Cortex of kidney (tissue), 1 donor: ENCODE measurements at places on chromosomes 5 and 9.

- DNase-seq, result no peak
Observed at GRCh38 chr5:73902327-73903051, 276.5 kb downstream of the ARHGEF28 start.

DNA sequence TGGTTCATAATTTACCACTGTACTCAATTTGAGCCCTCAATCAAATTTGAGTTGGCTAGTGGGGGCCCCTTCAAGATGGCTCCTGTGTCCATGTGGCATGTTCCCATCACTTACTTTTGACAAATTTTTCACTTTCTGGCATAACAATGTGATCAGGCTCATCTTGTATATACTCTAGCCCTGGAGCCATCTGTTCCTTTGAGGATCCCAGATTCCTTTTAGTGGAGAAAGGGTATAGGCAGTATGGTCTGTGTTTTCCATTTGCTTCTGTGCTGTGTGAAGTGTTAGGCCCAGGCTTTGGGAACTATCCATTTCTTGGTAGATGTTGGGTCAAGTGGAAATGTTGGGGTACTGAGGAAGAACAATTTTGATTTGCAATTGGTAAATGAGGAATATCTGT, 45.7 kb downstream of the SH3GL2 start:
- DNase-seq, result no peak

- DNase-seq, result no peak
Observed at GRCh38 chr5:92421942-92422341, 1038.8 kb upstream of the ARRDC3 start.

- DNase-seq, result no peak
Observed at GRCh38 chr9:127873223-127873691, 4.2 kb downstream of the AK1 start.

DNA sequence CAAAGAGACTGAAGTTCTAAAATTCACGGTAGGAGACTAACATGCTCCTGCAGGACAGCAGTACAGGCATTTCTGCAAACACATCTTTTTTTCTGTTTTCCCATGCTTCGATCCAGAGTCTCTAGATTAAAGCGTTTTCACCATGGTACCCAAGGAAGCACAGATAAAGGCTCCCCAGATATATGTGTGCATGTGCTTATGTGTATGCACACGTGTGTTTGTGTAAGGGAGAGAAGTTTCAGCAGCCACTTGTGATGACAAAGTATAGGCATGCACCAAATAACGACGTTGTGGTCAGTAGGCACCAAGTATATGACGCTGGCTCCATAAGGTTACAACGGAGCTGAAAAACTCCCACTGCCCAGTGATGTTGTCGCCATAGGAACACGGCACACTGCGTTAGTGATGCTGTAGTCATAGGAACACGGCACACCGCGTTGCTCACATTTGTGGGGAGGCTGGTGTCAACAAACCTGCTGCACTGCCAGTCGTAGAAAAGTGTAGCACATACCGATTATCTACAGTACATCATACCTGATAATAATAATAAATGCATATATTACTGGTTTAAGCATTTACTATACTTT, 21.7 kb downstream of the MED10 start:
- no peak for DNase-seq

DNA sequence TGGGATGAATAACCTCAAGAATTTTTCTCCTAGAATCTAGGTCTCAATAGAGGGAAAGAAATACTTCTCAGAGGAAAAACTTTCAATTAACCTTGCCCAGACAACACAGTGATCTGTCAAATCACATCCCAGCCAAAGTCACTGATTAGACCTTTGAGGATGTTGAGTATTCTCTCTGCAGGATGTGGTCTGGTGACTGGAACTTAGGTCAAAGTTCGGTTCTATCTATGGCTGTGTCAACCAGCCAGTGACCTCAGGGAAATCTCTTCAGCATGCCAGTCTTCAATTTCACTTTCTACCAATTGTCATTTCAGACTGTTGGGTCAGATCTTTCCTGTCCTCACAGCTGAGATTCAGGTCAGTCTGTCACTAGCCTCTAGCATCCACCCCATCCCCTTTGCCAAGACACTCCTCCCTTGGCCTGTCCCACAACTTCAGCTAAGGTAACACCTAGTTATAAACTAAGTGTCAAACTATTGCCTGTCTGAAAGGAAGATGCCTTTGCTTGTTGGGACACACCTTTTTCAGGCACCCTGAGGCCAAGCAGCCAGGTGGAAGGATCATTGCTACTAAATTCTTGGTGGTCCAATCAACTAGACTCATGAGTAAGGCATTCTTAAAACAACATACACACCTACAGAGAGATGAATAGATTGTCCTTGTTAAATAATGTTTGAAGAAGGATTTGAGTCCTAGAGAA, 156.3 kb upstream of the FST start:
- DNase-seq, result no peak

DNA sequence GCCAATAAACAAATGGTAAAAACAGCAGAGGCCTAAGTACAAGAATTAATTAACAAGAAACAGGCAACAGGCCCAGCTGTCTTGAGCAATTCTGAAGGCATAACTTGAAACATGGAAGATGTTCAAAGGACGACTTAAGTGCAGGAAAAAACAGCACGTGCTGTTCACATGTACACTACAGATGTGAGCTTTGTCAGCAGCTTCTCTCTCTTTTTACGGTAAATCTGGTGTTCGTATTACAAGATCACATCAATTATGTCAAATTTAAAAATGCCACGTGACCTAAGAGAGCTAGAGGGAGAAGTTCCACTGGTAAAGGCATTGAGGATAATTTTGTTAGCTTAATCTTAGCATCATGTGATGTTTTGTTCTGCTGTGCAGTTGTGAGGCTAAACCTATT, 281.1 kb downstream of the PSAT1 start:
- no peak for DNase-seq

DNA sequence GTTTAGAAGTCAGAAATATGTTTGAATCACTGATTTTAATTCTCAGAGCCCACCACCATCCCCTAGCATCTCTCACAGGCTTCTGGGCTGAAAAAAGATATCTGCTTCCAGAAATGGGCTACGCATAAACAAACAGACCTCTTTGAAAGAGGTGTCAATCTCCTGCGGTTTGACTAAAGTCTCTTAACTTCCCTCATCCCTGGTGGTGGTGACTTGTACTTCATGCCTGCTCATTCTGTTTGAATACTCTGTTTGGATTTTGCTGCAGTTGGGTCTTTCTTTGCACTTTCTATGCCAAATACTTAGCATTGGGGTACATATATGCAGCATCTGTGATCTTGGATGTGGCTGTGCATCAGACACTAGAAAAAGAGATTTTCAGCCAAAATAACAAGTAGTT, 157.2 kb upstream of the ATP10B start:
- DNase-seq, result no peak

DNA sequence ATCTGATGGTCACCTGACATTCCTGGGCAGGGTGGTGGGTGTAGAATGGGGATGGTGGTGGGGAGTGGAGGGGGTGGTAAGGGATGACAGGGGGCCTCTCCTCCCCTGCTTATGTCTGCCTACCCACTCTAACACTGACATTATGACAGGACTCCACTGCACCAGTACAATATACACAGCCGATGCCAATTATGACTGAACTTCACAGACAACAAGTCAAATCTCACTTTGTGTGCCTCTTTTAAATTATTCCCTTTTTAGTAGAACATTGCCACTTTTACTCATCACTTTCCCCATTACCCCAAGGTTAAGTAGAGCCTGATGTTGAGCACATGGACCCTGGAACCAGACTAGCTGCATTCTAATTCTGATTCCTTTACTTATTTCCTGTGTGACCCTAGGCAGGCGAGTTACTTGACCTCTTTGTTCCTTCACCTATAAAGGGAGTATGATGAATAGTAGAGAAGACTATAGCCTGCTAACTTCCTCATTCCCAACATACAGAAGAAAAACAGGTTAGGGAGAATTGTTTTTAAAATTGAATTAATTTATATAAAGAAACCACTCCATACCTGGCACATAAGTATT, 464.7 kb downstream of the DMRT2 start:
- no peak for DNase-seq

GRCh38 chr5:21212026-21212425, 1224.0 kb upstream of the CDH18 start:
- DNase-seq, result no peak

- DNase-seq, result no peak
Observed at GRCh38 chr5:1477341-1477740, 32.1 kb upstream of the SLC6A3 start.

DNA sequence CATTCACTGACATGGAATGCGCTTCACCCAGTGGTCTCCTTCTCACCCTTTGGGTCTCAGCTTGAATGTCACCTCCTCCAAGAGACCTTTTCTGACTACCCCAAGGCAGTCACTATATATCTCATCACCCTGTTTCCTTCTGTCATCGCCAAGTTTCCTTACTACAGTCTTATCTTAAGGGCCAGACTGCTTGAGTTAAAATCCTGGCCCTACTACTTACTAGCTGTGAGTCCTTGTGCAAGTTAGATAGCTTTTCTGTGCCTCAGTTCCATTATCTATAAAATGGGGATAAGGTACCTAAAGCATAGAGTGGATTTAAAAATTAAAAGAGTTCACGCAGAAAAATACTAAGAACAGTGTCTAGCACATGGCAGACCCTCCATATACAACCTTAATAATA, 132.4 kb downstream of the GABBR2 start:
- no peak for DNase-seq

DNA sequence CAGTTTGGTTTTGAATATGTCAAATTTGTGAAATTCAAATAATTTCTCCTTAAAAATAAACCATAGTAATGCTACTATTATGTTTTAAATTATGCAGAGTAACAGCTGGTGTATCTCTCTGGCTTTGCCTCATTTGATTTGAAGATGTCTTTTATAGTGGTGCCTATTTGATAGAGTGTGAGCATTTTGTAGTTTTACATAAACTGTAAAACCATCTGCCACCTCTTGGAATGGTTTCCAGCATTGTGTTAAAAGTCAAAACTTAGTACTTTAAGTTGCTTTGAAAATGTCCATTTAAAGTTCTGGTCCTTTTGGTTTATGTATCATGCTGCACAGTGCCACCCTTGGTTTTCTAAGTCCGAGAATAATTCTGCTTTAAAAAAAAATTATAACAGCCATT, 15.6 kb downstream of the PRDM6 start:
- no peak for DNase-seq

GRCh38 chr5:124790895-124791732, 44.7 kb upstream of the ZNF608 start:
- DNase-seq, result no peak

- DNase-seq, result no peak
Observed at GRCh38 chr9:69346596-69347390, 21.8 kb downstream of the ENTREP1 start.

DNA sequence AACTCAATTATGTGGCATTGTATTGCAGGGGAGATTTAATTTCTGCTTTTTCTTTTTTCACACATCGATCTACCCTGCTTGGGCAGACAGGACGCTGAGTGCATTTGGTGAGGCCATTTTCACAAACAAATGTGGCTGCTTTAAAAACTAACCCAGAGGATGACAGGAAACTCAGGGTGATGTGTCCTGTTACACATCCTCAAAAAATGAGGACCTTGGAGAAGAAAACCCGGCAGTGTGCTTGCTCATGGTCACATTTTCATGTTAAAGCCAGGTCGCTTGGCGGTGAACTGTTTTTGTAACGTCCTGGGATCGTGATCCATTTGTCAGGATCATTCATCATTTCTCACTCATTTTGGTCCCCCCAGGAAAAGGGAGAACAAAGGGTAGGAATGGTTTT, 478.3 kb upstream of the ADAMTS16 start:
- DNase-seq, result no peak

- DNase-seq, result no peak
Observed at GRCh38 chr5:122183788-122184170, 54.4 kb downstream of the ZNF474 start.

DNA sequence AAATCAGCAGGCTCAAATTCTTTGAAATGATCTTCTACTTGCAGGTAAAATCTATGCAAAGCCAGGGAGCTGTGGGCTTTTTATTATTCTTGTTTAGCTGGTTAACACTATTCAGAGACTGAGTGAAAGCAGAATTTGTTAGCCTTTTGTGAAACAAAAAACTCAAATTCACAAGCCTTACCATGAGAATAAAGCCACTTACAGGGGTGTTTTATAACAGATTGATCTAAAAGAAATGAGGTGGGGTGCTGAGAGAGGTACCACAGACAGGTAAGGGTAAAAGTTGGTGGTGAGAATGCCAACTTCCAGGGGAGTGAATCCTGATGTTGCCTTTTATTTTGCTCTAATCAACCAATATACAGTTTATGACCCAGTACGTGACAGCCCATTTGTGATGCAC, 1585.6 kb downstream of the EFNA5 start:
- DNase-seq, result no peak

DNA sequence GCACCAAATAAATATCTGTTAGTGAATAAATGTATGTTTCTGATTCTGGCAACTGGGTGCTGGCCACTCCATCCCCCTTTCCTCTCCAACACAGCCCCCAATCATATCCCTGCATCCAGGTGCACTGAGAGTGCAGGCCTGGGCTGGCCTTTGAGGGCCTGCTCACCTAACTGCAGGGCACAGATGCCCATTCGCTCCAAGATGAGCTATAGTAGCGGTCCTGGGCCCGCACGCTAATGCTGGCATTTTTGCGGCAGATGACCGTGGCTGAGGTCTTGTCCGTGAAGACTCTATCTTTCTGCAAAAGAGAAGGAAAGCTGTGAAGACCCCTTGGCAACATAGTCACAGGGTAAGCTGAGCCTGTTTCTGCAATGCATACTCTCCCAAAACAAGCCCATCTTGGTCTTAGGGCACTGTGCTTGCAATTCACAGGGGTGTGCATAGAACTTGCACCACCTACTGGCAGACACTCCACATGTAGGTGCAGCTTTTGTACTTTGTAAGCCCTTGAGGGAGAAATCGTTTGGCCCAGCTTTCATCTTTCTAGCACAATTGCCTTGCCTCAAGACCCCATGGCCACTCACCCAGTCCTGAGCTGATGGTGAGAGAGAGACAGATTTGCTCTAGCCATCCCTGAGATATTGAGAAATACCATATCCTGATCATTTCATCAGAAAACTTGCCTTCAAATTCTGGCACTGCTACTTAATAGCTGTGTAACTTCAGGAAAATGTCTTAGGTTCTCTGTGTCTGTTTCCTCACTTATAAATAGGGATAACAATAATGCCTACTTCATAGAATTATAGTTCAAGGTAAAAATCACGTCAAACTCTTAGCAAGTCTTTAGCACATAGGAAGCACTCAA, 13.5 kb downstream of the IL12B start:
- DNase-seq, result no peak

DNA sequence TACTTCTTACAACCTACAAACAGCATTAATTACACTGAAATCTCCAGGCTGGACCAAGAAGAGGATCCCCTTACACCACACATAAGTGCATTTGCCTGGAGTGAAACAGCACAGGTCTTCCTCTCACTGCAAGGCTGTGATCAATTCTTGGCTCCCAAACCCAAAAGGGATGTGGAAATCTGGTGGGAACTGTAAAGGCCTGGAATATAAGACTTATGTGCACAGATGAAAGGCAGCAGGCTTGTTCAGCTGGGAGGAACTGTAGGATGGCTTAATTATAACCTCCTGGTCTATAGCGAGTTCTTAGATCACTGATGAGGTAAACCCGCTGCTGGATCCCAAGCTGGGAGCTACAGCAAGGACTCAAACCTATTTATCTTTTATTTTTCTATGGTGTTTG, 182.9 kb upstream of the TNC start:
- no peak for DNase-seq

- DNase-seq, result no peak
Observed at GRCh38 chr9:93119953-93120845, 13.9 kb downstream of the NINJ1 start.

GRCh38 chr5:54990841-54991258, 5.5 kb upstream of the ESM1 start:
- no peak for DNase-seq
